NCI-H1092 (cell line): ENCODE measurements at places on chromosomes 7 and 10.

GRCh38 chr10:126027692-126028091 lies 131.3 kb downstream of the FANK1 start:
- no peak for DNase-seq

DNA sequence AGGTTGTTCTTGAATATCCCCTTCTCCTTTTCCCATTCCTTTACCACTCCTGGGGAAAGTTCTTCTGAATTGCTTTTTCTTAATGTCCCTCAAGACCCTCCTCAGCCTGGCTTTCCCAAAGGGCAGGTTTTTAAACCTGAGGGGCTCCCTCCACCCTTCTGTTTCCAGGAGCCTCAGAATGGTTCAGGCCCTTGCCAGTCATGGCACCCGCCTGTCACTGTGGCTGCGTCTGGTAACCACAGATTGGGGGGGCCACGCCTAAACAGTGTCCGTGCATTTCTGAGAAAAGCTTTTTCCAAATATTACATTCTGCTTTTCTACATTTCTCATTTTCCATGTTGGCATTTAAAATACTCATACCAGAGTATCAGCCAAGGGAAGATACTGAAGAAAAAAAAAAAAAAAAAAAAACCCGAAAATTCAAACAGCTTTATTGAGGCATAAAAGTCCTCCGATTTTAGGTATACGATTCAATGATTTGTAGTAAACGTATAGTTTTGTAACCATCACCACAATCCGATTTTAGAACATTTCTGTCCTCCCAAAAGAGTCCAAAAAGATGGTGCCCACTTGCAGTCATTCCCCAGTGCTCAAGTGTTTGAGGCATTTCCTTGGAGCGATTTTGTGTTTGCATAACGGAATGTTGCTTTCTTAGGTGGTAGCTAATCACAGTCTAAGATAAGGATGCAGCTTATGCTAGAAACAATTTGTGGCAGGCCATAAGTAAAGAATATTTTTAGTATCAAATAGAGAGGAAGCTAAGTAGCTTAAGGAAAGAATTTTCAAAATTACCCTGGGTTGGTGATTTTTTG lies 22.1 kb downstream of the HKDC1 start:
- no peak for DNase-seq

DNA sequence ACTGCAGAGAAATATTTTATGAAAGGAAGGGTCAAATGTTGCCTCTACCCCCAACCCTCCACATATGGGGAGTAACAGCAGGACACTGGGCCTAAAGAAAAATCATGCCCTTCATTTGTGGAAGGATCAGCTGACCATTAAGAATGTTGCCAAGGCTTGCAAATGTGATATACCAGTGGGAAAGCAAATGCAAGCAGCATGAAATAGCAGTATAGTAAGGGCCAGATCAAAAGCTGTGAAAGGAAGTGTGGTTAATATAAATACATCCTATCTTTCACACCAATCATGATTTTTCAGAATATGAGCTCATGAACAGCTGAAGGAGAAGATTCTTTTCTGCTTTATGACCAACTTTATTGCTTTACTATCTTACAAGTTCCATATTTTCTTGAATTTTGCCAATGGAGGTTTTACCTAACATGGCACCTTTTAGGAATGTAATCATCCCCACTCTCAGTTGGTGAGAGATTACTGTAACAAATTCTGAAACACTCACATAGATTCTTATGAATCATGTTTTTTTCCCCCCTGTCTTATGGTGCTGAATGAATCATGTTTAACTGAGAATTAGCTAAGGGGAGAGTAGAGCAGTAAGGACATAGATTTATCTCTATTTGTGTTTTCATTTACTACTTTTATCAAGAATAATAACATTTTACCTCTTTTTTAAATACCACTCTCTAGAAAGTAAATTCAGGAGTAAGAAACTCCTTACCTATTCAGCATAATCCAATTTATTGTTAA lies 12.1 kb upstream of the ATAD1 start:
- DNase-seq = no peak

DNA sequence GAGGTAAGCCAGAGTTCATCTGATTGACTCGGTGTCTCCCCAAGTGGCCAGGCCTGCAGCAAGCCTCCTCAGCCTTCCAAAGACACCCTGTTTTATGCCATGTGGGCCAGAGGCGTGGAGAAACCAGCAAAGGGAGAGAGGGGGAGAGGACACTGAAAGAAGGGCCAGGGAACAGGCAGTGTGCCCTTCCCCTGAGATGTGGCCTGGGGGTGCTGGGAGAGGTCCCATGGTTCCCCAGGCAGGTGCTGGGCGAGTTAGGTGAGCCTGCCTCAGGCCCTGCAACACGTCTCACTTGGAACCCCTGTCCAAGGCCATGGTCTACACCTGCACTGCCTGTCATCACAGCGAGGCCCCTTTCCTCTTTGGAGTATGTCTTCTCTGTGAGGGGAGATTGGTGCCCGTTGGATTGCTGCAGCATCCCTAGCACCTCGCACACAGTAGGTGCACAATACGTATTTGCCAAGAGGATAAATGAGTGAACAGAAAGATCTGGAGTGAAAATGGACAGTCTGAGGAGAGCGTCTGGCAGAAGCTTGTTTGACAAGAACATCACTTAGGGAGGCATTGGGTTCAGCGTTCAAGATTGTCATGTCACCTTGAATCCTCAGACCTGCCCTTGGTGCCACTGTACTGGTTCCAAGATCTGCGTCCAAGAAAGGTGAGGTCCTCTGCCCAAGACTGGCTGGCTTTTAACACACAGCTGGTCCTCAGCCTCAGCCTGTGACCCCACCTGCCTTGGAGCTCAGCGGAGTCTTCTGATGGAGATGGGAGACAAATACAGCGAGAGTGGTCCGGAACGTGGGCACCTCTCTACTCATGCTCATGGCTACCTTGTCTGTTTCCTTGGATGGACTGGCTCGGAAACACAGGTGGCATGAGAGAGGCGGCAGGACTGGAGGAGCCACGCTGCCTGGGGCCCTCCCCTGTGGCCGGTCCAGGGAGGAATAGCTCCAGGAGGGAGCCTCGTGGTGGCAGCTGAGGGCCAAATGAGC lies 39.8 kb upstream of the NUB1 start:
- no peak for DNase-seq
